ENCODE measurements at places on chromosomes 2 and 18.

DNA sequence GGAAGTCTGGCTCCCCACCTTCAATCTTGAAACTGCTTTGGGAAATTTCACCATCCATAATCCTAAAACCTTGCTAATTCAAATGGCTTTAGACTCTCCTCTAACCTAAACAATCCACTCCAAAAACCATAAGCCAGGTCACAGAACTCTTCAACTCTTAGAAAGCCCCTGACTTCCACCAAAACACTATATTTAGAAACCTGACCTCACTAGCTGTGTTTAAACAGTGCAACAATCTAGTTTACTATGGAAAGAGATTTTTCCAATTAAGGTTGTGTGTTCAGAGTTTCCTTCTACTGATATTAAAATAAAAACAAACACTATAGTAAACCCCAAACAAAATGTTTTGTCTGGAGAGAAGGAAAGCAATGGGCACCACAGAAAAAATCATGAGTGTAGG lies 308.1 kb downstream of the OSR1 start:
- no peak for DNase-seq

GRCh38 chr2:154740361-154740760 lies 41.9 kb downstream of the KCNJ3 start:
- DNase-seq, result no peak

DNA sequence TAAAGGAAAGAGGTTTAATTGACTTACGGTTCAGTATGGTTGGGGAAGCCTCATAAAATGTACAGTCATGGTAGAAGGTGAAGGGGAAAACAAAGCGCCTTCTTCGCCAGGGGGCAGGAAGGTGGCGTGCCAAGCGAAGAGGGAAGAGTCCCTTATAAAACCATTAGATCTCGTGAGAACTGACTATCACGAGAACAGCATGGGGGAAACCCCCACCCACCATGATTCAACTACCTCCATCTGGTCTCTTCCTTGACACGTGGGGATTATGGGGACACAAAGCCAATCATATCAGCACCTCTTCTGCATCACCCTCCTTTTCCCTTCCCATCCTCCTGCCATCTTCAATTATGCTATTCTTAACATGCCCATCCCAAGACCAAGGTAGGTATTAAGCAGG lies 29.9 kb upstream of the TANK start:
- no peak for DNase-seq

DNA sequence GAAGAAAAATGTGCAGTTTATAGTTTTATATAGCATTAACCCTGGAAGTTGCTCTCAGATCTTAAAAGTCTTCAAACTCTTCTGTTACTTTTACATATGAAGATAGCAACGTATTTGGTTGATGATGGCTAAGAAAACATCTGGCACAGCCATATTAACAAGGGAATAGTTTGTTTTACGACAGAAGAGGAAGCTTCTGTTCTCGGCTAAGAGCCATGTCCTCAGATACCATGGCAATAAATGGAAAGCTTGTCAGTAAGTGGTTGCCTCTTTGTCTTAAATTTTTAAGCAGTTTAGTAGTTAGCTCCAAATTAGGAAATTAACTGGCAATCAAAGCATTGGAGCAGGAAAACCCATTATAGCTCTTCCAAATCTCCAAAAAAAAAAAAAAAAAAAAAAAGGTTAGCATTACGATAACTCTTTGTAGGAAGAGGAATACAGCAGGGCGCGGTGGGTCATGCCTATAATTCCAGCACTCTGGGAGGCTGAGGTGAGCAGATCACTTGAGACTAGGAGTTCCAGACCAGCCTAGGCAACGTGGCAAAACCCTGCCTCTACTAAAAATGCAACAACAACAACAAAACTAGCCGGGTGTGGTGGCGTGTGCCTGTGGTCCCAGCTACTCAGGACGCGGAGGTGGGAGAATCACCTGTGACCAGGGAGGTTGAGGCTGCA lies 4.5 kb upstream of the STON1 start:
- DNase-seq, result no peak

Data from effector CD8-positive, alpha-beta T cell (primary cell).